ENCODE measurements at places on chromosomes 5 and 9.
A peak's percentile ranks its signal among the peaks of the same experiment; 100 is the strongest.

- DNase-seq, result peak; percentile 74
Measured at GRCh38 chr5:1801222-1801966, at the start of gene NDUFS6. NDUFS6 (plus strand) TSS chr5:1801407; CDS start chr5:1801418, 11 bp downstream.

GRCh38 chr5:52657247-52657645 lies 130.5 kb upstream of the ITGA1 start:
- no peak for DNase-seq

DNA sequence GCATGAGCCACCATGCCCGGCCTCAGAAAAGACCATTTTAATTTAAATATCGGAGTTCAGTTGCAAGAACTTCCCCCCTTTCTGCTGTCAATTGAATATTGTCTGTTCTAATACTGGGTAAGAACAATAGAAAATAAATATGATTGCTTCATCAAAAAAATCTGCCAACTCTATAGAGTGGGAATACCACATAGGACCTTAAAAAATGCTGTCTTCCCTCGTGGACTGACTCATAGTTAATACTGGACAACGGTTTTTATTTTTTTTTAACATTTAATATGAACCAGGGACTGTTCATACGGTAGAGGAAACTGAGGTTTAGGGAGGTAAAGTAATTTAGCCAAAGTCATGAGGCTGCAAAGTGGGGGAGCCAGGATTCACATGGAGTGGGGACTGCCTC lies 9.7 kb downstream of the ZNF462 start:
- DNase-seq, result no peak

DNA sequence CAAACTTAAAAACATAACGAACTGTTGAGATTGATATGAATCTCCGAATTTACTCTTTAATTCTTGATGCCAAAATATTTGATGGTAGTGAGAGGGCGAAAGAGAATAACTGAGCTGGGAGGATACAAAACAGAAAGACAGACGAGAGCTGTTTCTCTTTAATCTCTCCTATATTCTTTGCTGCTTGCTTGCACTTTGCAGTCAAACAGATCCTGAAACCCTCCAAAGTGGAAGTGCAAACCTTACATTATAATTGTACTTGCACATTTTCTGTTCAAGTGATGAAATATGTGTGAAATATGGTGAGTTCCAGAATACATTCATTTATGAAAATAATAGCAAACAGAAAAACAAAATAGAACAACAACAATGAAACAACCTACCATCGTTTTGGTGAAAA lies 63.8 kb downstream of the PAM start:
- no peak for DNase-seq

- DNase-seq, result no peak
Measured at GRCh38 chr5:2383698-2384065, 367.8 kb downstream of the IRX2 start.

GRCh38 chr9:6014670-6015270 lies 654 bp downstream of the RANBP6 start:
- DNase-seq, result no peak

GRCh38 chr9:137788561-137789294 lies 88.9 kb upstream of the CACNA1B start:
- DNase-seq, result no peak

DNA sequence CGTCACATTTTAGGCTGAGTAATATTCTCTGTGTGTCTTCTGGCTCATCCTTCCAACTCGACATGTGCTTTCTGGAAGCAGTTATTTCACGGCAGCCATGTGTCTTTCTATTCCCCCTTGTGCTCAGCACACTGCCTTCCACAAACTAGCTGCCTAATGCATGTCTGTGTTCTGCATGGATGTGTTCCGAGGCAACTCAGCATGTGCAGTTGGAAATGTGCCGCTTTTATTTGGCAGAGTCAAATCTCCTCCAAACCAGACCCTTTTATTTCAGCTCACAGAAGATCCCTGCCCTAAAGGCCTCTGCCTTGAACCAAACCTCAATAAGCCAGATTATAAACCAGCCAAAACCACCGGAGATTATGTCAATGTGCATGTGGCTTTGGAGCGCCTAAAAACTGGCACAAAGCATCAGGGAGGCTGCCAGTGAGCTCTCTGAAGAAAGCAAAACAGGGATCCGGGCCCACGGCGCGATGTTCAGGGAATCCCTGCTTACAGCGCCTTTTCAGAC lies 360.2 kb downstream of the DEPDC1B start:
- DNase-seq, result no peak

GRCh38 chr9:98873951-98874371 lies 66.5 kb downstream of the GALNT12 start:
- DNase-seq, result no peak

DNA sequence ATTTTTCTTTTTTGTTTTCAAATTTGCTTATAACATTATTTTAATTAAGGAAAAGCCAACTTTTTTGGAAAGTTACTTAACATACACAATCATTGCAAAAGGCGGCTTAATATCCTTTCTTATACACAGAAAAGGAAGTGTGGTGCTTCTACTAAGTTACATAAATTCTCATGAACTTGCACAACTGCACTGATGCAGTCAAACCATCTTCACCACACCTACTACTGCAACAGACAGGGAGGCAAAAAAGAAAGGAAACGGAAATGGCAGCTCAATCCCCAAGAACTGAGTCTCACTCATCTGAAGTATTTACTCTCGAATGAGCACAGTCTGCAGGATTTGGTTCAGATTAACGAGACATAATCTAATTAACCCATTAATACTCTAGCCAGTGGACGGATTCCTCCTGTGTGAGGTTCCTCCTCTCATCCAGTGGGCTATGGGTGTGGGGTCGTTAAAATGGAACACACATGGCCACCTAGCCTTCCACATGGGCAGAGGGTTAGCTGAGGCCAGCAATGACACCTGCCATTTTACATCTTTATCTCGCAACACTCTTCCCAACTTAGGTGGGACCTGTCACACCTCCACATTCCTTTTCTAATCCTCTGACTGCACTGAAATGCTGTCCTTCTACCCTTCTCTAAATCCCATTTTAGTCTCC lies 30.0 kb downstream of the GOLM1 start:
- no peak for DNase-seq

DNA sequence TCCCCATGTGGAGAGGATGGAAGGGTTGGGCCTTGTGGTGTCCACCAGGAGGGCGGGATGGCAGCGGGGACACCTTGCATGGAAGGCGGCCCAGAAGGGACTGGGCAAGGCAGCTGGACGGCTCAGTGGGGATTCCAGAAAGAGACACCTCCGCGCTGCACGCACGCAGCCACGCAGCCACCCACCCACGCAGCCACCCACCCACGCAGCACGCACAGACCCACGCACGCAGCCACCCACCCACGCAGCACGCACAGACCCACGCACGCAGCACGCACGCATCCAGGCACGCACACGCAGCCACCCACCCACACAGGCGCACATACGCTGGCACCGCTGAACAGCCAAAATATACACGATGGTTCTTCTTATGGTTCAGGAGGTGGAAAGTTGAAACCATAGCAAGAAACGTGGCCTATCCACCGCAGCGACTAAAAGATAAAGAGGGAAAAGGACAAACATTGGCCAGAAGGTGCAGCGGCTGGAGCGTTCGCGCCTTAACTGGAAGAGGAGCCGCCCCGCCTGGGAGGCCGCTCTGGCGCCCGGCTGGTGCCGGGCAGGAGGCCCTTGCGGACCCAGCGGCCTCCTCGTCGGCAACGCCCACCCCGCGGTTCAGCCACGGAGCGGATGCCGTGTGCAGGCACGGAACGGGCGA lies 22.2 kb upstream of the EXOC3 start:
- no peak for DNase-seq

DNA sequence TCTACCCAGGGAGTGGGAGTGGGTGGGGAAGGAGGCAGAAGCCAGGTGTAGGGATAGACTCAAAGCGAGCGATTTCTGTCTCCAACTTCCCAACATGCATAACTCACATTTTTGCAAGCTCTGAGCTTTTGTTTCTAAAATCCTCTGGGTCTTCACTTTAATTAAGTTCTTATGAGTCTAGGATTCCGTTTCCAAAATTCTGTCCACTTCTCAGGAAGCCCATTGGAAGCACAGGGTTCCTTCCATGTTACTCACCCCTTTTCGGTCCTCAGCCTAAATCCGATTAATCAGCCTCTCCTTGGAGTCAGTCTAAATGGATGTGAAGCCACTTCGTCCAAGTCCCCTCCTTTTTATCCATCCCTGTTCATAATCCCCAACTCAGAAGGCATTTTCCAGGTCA lies 1.4 kb downstream of the GPX3 start:
- DNase-seq, result no peak

DNA sequence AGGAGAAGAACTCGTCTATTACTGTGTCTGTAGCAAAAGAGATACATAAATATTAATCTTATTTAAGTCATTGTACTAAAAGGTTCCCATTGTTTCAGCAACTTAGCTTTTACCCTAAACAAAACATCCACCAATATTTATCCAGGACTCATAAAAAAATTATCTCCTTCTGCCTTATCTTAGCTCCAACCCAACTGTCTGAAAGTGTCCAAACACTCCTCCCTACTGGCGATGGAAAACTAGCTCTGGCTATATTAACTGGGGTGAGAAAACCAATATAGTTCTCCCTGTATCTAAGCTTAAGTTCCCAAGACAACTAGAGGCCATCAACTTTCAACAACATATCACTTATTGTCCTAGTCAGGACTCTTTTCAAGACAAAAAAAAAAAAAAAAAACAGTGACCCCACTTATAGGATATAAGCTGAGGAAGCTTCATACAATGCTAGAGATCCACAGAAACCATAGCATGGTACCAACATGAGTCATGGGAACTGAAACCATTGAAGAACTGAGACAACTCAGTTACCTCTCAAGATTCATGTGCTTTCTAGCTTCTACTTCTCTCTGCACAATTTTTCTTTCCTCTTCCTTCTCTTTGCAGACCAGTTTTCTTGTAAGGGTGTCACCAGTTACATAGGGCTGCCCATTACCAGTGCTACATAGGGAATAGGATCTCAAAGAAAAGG lies 150.7 kb upstream of the RASA1 start:
- no peak for DNase-seq

DNA sequence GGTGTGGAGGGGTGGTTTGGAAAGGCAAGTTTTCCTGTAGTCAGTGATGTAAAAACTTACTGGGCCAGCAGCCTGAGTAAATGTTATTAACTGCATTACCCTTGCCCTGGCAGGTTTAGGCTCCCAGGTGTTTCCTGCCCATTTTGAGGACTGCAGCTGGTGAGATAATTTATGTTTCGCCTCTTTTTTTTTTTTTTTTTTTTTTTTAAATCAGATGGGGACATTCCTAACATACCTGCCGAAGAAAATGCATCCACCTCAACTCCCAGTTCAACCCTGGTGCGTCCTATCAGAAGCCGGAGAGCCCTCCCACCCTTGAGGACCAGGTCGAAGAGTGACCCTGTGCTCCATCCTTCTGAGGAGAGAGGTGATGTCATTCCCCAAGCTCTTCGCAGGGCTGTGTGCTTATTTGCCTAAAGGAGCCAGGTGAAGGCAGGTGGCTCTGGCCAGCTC lies 60.6 kb downstream of the ENTREP1 start:
- no peak for DNase-seq

DNA sequence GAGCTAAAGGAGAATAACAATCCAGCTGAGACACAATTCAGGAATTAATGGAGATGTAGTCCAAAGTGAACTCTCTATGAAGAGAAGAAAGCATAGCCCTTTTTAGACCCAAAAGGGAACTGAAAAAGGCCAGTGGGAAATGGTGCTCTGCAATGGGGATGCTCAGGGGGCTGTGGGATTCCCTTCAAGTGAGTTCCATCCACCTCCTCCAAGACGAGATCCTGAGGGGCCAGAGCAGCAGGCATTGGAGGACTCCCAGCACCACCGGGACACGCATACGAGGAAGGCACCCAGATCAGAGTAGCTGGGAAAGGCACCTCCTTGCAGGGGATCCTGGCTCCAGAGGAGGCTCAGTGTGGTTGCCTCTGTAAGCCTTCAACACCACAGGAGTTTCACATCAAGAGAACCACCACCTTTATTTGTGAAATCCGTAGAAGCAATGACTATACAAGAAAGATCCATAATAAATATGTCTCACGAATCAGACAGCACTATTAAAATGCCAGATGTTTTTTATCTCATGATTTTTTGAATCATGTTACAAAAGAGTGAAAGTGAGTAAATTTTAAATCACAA lies 288.2 kb downstream of the MED10 start:
- no peak for DNase-seq

DNA sequence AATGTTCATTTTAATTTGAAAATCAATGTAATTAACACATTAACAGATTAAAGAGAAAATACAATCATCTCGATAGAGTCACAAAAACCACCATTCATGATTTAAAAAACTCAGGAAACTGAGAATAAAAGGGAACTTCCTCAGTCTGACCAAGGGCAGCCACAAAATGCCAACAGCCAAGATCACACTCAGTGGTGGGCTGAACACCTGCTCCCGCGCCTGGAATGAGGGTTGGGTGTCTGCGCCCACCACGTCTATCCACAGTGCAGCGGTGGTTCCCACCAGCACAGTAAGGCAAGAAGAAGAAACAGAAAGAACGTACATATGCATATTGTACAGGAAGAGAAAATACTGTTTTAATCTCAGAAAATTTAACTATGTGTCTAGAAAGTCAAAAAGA lies 11.7 kb upstream of the NSMF start:
- DNase-seq, result no peak

- no peak for DNase-seq
Measured at GRCh38 chr5:93421987-93422401, 159.0 kb downstream of the NR2F1-AS1 start.

GRCh38 chr9:128683340-128684064 lies 5.5 kb upstream of the SET start:
- no peak for DNase-seq

- DNase-seq, result no peak
Measured at GRCh38 chr5:98243972-98244371, 529.5 kb upstream of the RGMB start.

DNA sequence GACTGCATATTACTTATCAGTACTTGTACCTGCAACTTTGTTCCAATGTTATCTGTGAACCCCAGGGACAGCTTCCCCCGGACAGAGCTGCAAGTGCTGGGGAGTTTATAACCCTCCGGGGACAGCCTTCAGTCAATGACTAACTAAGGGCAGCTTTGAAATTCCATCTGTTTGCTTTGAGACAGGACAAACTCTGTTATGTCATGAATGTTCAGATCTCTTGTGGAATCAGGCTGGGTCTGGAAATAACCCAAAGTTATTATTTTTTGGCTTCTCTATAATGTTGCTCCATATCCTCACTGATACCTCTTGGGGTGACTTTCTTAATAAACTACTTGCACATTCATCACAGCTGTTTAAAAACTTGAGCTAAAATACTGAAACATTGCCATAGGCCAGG lies 617.5 kb upstream of the TLE4 start:
- no peak for DNase-seq

DNA sequence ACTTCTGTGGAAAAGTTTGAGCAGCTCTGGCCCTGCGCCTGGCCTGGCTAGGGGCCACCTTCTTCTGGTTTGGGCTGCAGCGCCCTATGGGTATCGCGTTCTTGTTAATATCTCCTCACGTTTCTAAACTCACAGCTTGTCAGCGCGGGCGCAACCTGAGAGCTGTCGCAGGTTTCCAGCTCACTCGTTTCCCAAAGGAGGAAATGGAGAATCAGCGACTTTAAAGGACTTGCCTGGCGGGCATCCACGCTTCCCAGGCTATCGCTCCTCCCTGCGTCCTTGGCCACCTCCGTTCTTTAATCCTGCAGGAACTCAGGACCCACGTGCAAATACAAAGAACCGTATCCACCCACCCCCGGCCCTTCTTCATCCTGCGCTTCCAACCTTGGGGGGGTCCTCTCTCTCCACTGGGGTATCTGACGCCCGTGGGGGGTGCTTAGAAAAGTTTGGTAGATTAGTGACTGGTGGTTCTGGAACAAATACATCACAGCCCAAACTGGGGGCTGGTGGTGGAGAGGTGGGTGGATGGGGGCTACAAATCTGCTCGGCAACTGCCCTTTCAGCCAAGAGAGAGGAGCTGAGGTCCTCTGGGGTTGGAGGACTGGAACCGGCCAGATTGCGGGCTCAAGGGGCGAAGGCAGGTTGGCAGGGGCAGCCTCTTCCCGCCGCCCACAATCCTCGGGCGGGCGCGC lies 578 bp upstream of the PSAT1 start:
- DNase-seq, result no peak
